Activated CD8-positive, alpha-beta memory T cell treated with anti-CD3 and anti-CD28 coated beads for 4 hours (primary cell): ENCODE measurements at places on chromosomes 7 and 10.

DNA sequence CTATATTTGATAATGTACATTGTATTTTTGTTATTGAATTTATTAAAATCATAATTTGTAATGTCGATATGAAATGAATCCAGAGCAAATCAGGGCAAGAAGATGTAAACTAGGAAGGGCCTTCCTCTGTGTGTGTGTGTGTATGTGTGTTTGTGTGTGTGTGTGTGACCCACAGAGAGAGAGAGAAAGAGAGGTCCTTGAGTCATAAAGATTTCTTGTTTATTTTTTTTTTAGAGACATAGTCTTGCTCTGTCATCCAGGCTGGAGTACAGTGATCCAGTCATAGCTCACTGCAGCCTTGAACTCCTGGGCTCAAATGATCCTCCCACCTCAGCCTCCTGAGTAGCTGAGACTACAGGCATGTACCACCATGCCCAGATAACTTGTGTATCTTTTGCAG is 50.7 kb downstream of the INPP5F start:
- no peak for DNase-seq

- DNase-seq: no peak
Observed at GRCh38 chr7:40015790-40016296, 65.8 kb downstream of the CDK13 start.

DNA sequence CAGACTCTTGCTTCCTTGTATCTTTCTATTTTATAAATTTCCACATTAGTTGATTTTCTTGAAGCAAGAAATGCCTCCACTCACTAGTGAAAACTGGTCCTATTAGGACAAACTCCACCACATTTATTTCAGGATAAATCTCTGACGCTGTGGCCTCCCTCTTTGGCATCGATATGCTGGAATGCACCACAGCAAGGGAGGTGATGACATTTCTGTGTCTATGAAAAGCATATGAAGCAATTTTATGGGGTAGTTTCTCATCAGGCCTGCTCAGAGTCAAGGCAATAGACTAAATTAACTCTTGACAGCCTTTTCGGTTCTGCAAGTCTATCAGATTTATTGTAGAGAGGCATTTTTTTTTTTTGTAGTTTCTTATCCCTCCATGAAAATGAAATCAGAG is 304.4 kb downstream of the ZEB1 start:
- no peak for DNase-seq

DNA sequence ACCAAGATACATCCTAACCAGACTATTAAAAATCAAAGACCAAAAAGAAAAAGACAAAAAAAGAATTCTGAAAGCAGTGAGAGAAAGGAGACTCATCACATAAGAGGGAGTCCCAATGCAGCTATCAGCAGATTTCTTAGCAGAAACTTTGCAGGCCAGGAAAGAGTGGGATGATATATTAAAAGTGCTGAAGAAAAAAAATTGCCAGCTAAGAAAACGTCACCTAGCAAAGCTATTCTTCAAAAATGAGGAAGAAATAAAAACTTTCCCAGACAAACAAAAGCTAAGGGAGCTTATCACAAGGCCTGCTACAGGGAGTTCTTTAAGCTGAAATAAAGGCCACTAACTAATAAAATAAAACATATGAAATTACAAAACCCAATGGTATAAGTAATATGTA is 40.5 kb upstream of the CDK6 start:
- no peak for DNase-seq

DNA sequence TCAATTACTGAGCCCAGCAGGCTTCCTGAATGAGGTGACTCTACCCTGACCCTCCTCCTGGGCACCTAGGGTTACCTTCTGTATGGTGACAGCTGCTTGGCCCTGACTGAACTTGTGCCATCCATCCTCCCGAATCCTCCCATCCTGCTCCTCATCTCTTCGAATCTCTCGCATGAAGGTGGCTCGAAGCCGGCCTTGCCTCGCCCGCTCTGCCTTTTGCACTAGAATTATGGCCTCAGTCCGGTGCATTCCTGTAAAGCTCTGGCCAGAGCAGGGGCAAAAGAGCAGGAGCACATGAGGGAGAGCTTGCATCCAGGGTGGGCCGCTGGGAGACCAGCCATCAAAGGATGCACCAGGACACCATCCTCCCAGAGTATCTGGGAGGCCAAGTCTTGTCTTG is 7.5 kb downstream of the H2BK1 start:
- DNase-seq: no peak

- no peak for DNase-seq
Observed at GRCh38 chr10:126387041-126387921, 996 bp downstream of the ADAM12 start.

GRCh38 chr10:80407812-80408241 is 524 bp upstream of the PRXL2A start:
- DNase-seq: peak; percentile 56

DNA sequence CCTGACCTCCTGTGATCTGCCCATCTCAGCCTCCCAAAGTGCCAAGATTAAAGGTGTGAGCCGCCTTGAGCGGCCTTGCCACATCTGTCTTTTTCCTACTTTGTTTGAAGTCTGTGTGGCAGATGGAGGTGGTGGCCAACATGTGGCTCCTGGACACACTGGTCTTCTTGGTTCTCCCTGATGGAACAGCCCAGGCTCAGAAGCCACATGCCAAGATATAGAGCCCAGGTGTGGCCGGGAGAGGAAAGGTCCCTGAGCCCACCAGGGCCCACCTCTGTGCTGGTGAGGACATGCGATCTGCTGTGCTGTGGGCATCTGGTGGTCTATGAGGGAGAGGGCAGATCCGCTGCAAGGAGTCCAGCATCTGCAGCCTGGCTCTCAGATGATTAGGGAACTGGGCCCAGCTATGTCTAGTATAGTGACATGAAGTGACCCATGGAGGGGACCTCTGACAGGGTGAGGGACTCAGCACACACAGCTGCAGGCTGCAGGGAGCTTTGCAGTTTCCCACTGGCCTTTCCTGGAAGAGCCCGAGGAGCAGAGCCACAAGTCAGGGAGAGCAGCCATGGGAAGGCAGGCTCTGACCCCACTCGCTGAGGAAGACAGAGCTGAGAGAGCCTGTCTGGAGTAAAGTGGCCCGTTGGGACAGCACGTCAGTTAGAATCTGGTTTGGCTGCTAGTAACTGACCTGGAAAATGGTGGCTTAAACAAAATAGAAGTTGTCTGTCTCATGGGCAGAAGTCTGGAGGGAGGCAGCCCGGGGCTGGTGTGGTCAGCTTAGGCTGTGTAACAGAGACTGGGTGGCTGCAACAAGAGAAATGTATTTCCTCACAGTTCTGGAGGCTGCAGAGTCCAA is 25.9 kb downstream of the ADCY1 start:
- DNase-seq: no peak

GRCh38 chr7:91251877-91252276 is 12.4 kb upstream of the FZD1 start:
- DNase-seq: no peak

GRCh38 chr10:33052915-33053810 is 95.1 kb upstream of the ITGB1 start:
- DNase-seq: no peak

- DNase-seq: no peak
Observed at GRCh38 chr7:30974605-30975255, 11.0 kb downstream of the GHRHR start.

DNA sequence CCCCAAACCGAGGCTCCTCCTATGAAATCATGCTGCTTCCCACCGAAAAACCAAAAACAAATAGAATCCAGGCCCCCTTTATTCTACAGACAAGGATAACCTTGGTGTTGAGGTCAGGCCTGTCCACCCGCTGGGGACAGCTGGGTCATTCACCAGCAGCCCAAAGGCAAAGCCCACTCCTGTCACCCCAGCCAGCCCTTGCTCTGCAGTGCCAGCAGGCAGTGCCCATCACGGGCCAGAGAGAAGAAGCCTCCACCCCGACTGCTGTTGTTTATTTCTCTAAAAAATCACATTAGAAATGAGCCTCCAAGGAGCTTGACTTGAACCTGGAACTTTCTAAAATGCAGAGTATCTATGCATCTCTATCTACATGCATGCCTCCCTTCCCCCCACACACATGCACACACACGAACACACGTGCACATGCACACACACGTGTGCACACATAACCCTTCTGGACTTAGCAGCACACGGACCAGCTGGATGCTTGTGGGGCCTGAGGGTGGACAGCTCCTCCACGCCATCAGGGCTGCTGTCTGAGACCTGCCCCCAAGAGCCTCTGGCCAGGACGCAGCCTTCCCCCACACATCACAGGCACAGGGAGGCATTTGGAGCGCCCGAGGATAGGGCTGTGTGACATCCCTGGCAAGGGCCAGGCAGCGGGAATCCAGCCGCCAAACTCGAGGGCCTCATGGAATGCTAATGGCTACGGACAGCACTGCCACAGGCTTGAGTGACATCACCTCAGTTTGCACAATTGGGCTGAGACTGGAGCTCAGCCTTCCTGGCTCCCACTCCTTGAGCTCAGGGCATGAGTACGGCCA is 22.8 kb downstream of the PRKAG2 start:
- no peak for DNase-seq

DNA sequence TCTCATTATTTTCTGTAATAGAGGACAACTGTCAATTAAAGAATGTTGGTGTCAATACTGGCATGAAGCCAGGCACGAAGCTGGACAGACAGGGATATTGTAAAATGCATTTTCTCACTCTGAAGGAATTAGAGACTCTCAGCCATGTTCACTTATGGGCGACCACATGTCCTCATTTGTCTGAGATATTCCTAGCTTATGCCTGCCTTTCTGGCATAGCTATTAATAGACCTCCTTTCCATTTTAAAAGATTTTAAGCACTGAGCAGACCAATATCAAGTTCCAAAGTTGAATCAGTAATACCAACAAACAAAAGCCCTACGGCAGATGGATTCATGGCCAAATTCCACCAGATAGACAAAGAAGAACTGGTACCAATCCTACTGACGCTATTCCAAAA is 589.9 kb downstream of the GRM8 start:
- DNase-seq: no peak

GRCh38 chr7:55048221-55048859 is 29.5 kb downstream of the EGFR start:
- DNase-seq: no peak

- no peak for DNase-seq
Observed at GRCh38 chr10:57706016-57706415, 561.7 kb downstream of the IPMK start.

DNA sequence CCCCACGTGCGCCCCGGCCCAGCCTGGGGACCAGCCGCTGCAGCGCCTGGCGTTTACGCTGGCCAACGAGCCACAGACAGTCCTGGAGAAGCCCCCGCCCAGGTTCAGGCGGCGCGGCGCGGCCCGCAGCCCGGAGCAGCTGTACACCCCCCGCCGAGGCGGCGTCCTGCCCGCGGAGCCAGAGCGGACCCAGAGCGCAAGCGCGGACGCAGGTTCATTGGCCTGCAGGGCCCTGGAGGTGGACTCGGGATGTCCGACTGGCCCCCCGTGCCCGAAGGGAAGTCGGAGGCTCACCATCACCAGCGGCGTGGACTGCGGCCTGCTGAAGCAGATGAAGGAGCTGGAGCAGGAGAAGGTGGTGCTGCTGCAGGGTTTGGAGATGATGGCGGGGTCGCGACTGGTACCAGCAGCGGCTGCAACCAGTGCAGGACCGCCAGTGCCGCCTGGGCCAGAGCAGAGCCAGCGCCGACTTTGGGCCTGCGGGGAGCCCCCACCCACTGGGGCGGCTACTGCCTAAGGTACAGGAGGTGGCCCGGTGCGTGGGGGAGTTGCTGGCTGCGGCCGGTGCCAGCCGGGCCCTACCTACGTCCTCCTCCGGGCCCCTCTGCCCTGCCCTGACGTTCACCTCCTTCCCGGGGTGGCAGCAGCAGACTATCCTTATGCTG is 72.0 kb upstream of the KCTD7 start:
- no peak for DNase-seq

GRCh38 chr10:89391907-89392756 is at the start of gene IFIT1:
TSS of gene IFIT1 (plus strand) at chr10:89392623. CDS start at chr10:89392713, 90 bp downstream.
- no peak for DNase-seq

GRCh38 chr7:2438775-2439174 is 35.4 kb downstream of the CHST12 start:
- DNase-seq: no peak

DNA sequence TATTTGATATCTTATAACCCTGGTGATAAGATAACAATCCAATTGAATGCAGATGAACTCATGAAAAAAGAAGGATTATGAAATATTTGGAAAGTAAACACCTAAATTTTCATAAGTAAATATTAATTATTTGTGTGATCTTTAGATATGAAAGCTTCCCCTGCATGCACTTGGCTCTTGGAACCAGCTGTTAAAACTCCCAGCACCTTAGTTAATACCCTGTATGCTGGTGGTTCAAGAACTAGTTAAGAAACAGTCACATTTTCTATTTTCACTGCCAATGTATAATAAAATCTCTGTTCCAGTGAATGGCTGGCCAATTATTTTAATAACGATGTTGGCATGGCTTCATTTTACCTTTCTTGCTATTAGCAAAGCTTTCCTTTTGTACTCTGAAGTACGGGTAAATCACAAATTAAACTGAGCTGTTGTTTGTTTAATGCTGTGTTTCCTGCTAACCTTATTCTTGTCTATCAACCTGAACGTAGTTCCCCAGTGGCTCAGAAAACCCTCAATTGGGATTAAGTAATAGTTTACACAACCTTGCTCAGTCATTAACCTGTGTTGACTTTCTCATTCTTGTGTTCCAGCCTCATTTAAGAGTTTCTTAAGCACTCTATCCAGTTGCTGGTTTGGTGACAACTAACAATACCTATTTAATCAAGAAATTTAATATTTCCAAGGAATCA is 38.9 kb downstream of the MET start:
- no peak for DNase-seq

DNA sequence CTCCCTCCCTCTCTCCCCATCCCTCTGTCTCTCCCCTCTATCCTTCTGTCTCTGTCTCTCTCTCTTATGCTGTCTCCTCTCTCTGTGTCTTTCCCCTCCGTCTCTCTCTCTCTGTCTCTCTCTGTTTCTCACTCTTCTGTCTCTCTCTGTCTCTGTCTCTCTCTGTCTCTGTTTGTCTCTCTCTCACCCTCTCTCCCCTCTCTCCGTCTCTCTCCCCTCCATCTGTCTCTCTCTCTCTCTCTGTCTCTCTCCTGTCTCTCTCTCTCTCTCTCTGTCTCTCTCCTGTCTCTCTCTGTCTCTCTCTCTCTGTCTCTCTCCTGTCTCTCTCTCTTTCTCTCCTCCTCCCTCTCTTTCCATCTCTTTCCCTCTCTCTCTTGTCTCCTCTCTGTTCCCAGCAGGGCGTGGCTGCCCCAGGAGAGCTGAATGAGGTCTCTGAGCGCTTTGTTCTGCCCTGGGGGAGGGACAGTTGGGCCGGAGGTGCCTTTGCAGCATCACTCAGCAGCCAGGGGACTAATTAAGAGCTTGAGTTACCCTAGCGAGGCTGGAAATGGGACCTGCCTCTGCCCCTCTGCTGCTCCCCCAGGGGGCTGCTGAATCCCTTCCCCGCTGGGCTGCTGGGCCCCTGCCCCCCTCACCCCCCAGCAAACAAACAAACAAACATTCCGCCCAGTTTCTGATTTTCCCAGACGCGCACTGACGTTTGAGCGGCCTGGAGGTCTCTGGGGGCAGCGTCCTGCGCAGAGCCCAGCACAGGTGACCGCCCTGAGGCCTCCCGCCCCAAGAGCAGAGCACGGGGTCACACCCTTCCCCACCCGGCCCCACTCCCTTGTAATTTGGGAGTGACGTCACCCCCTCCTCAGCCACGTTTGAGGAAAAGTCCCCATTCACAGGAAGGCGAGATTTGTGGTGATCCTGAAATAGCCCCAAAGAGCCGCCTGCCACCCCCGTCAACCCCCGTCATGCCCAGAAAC is 68.1 kb downstream of the PDGFA start:
- no peak for DNase-seq

- DNase-seq: no peak
Observed at GRCh38 chr7:135467207-135467711, 42.6 kb downstream of the CNOT4 start.
